NCI-H1694 (cell line): ENCODE measurements at places on chromosomes 12 and 14.
A peak's percentile ranks its signal among the peaks of the same experiment; 100 is the strongest.

DNA sequence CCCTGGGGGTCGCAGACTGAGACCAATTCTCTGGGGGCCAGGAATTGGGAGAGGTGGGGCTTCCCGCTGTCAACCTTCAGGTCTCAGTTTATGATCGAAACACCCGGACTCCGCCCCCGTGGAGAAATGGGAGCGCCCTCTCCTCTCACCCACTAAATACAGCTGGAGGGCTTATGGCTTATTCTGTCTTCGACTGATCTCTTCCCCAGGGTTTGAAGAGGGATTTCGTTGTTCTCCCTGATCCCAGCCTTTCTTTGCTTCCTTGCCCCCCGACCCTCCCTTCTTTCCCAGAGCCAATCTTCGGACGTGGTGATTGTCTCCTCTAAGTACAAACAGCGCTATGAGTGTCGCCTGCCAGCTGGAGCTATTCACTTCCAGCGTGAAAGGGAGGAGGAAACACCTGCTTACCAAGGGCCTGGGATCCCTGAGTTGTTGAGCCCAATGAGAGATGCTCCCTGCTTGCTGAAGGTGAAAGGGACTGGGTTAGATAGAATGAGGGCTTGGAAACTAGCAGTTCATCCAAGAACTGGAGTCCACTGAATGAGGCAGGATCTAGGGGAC is 607 bp downstream of the OS9 start:
- DNase-seq, result peak; percentile 3

- DNase-seq, result no peak
Observed at GRCh38 chr14:79992407-79993198, 218.7 kb downstream of the DIO2 start.

- DNase-seq, result no peak
Observed at GRCh38 chr14:65329911-65330310, 82.6 kb upstream of the FUT8 start.

- no peak for DNase-seq
Observed at GRCh38 chr12:110134691-110135411, 10.7 kb downstream of the IFT81 start.
